ENCODE measurements at places on chromosomes 7 and 10.

GRCh38 chr7:41915871-41916270 lies 213.0 kb upstream of the INHBA start:
- DNase-seq, result no peak

GRCh38 chr10:32253276-32253675 lies 93.7 kb downstream of the EPC1 start:
- DNase-seq, result no peak

DNA sequence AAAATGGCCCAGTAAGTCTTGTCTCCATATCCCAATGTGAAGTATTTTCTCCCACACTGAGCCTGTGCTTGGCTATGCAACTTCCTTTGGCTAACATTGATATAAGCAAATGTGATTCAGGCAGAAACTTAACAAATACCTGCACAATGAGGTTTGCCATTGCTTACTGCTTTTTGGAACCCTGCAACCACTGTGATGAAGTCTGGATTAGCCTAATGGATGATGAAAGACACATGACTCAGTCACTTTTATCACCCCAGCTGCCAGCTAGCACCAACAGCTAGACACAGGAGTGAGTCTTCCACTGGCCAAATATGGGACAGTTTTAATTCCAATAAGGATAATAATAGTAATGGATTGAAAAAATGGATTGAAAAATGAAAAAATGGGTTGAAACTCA lies 854.5 kb downstream of the GRM8 start:
- DNase-seq, result no peak

GRCh38 chr7:149218469-149219420 lies 20.7 kb upstream of the ZNF212 start:
- DNase-seq, result no peak

DNA sequence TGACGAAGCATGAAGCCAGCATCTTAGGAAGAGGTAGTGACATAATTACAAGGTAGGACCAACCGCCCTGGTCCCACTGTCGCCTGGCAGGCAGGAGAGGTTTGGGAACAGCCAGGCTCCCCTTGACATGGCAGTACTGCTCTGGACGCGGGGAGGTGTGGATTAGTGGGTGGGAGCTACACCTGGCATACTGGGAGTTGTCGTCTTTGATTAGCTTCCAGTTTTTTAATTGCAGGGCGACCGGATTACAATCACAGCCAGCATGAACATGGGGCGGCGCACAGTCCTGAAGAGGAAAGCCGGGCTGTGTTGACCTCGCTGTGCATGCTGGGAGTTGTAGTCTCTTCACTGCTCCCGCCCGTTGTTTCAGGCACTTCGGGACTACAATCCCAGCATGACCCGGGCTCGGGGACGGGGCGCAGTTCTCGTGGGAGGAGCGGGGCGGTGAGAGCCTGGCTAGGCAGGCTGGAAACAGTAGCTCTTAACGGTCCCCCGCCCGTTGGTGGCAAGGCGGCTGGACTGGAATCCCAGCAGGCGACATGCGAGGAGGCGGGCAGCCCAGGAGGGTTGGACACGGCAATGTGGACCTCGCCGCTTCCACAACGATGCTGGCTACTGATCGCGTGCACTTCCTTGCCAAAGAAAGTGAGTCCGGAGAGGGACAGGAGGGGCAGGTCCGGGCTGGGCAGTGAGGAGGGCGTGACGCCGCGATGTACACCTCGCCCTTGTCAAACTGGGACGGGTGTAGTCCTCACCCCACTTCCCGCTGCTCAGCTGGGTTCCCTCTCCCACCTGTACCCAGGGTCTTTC lies 98.0 kb upstream of the ZNF722 start:
- DNase-seq, result no peak

GRCh38 chr7:157459966-157460365 lies 123.2 kb downstream of the DNAJB6 start:
- DNase-seq, result no peak

- no peak for DNase-seq
These were observed 13.0 kb upstream of the AP5Z1 start for GRCh38 chr7:4762121-4763055.

GRCh38 chr7:15495170-15495569 lies 66.6 kb downstream of the AGMO start:
- no peak for DNase-seq

- DNase-seq, result no peak
These were observed 4.4 kb upstream of the GSTK1 start for GRCh38 chr7:143258831-143259230.

DNA sequence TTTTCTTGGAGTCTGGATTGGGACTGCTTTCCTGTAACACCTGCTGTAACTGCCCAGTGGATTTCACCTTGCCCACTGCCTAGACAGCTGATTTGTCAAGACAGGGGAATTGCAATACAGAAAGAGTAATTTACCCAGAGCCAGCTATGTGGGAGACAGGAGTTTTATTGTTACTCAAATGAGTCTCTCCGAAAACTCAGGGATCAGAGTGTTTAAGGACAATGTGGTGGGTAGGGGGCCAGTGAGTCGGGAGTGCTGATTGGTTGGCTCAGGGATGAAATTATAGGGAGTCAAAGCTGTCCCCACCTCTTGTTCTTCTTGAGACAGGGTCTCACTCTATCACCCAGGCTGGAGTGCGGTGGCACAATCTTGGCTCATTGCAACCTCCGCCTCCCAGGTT lies 25.2 kb upstream of the BNIP3 start:
- DNase-seq, result no peak

DNA sequence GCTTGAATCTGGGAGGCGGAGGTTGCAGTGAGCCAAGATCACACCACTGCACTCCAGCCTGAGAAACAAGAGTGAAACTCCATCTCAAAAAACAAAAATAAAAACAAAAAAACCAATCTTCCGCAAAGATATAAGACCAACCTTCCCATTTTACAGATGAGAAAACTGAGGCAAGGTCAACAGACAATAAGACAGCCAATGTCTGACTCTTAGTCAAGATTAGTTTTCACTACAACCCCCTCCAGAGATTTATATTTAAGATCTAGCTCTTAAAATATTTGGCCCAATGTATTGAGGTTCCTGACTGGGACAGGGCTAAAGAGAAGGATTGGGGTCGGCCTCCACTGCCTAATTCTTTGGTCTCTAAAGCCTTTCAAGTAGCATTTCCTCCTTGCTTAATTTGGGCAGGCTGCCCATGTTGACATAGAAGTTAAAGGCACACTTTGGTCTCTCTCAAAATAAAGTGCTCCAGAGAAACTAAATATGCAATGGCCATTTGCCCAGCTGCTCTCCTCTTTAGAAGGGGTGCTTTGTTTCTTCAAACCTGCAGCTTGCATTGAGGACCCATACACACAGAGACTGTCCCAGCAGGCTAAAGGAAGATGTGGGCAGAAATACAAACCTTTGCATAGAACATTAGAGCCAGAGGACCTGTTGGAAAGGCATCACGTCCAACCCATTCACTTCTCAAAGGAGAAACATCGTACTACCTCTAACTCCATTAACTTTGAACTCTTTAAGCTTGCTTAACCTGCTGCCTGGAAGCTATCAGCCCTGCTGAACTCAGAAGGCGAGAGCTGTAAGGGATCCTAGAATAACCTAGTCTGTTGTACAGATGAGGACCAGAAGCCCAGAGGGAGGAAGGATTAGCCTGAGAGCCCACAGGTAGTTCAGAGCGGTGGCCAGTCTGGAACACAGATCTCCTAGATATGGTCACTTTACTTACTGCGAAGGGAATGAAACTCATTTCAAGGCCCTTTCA lies 3.9 kb downstream of the TECTB start:
- DNase-seq, result no peak

GRCh38 chr7:42972699-42973500 lies 40.7 kb downstream of the MRPL32 start:
- peak; percentile 98 for DNase-seq

All from skin of body (tissue), 3 donors.